ENCODE measurements at places on chromosomes 11 and 22.

DNA sequence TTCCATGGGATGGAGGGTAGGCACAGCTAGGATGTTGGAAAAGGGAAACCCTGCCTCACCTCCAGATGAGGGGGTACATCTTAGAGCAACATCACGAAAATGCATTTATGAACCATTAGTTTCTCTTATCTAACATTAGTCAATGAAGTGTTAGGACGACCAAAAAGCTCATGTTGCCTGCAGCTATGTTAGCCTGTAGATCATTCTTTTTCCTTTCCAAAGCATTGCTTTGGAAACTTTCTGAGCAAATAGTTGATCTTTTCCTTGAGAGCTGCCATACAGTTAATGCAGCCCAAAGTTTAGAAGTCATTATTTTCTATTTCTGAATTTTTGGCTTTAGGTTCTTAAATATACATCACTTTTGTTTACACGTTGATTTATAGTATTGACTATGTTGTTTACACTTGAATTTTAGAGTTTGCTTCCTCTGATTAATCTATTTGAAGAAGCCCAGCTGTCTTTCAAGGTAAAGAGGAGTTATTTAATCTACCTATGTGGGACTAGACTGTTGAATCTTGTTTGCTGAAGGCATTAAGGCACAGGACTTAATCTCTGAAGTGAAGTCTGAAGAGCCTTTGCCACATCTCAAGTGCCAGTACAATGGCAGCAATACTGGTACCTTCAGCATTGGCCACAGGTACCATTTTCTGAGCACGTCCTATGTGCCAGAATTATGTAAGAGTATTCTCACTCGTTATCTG is 11.0 kb downstream of the POU2AF3 start:
- no peak for DNase-seq

- no peak for DNase-seq
These were observed 39.4 kb downstream of the GNB1L start for GRCh38 chr22:19815093-19815822.

- no peak for DNase-seq
These were observed 53.6 kb upstream of the USP47 start for GRCh38 chr11:11788063-11788710.

DNA sequence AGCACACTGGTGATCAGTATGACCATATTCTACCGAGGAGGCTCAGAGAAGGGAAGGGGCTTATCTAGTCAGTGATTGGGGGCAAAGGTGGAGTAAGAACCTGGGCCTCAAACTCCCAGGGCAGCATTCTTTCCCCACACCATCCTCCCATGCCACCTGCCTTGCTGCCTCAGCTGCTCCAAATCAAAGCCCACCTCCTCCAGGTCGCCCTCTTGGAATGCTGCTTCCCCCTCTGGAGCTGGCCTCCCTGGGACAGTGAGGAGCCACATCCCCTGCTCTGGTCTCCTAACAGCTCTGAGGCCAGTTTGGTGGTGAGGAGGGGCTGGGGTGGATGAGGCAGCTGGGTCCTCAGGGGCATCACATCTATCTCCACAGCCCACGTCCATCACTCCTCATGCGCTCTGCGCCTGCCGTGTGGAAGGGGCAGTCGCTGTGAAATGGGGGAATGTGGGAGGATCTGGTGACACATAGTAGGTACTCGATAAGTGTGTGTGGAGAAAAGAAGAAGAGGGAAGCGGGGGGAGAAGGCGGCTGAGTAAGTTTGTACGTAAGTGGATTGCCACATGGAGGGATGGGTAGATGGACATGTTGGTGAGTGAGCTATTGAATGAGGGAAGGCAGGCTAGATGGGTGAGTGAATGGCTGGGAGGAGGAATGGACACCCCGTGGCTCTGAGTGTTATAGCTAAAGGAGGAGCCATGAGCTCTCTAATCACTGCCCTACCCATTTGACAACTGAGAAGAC is 16.1 kb upstream of the ARHGEF17 start:
- no peak for DNase-seq

DNA sequence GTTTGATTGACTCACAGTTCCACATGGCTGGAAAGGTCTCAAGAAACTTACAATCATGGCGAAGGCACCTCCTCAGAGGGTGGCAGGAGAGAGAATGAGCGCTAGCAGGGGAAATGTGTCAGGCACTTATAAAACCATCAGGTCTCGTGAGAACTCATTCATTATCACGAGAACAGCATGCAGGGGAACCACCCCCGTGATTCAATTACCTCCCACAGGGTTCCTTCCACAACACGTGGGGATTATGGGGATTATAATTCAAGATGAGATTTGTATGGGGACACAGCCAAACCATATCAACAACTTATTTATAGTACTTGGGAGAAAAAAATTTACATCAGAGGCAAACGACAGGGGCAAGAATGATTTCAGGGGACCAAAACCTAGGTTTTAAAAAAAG is 3.0 kb downstream of the ME3 start:
- no peak for DNase-seq

- DNase-seq = no peak
These were observed 80.1 kb upstream of the E2F8 start for GRCh38 chr11:19320827-19321226.

DNA sequence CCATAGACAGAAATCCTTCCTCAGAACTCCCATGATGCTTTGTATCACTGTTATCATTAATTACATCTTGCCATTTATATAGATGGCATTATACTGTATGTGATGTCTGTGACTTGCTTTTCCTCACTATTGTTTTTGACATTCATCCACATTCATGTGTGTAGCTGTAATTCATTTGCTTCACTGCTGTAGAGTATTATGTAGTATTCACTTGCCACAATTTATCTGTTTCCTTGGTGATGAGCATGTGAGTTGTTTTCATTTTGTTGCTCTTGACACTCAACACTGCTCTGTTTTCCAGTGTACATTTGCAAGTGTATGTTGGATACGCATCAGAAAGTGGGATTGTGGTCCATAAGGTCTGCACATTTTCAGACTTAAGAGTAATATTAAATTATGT is 328.6 kb upstream of the C11orf87 start:
- DNase-seq = no peak

GRCh38 chr11:45658292-45658991 is 7.0 kb downstream of the CHST1 start:
- peak; percentile 64 for DNase-seq

GRCh38 chr11:23123753-23124152 is 263.5 kb upstream of the CCDC179 start:
- DNase-seq = no peak

DNA sequence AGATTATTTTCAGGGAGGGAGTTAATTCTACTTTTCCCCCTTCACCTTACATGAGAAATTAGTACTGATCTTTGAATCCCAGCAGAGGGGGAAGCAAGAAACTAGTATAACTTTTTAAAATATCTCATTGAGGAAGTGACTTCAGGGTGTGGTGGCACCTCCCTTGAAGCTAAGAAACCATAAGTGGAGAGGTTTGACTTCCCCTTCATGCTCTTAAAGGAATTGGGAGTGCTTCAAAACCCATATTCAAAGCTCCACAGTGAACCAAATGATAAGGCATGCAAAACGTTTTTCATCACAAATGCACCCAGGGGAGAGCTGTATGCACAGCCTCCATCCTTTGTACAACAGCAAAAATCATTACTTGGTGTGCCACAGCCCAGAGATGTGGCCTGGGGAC is 540 bp downstream of the MS4A14 start:
- no peak for DNase-seq

GRCh38 chr22:49824185-49824925 is 3.3 kb downstream of the BRD1 start:
- no peak for DNase-seq

GRCh38 chr22:37981282-37982011 is 2.9 kb downstream of the SOX10 start:
- no peak for DNase-seq

- DNase-seq = peak; percentile 30
These were observed 7.4 kb downstream of the USP2 start for GRCh38 chr11:119373921-119374631.

DNA sequence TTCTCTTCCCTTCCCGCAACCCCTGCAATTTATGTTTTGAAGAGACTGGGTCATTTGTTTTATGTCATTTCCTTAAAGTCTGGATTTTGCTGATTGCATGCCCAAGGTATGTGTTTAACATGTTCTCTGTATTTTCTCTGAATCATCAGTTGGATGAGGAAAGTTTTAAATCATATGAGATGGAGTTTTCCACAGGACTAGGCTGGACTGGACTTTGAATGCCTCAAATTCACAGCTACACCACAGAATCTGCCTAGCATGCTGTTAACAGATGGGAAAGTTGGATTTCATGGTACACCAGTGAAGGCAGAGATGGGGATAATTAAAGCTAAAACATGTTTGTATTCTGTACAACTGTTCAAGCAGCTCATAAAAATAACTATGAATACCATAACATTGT is 62.6 kb downstream of the CWC15 start:
- no peak for DNase-seq

DNA sequence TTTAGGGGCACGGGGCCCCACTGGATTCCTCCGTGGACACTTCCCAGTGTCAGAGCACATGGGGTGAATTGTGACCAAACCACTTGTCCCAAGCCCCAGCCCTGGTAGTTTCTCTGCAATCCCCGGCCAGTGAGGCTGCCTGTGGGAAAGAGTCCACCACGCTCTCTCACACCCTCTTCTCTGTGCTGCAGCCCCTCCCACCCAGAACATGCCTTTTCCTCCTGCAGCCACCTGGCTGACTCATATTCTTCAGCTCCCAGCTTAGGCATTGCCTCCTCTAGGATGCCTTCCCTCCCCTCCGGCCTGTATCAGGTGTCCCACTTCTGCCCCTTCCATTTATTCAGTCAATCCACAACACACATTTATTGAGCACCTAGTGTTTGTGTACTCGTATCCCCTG is 5.4 kb upstream of the RPS6KB2 start:
- no peak for DNase-seq

DNA sequence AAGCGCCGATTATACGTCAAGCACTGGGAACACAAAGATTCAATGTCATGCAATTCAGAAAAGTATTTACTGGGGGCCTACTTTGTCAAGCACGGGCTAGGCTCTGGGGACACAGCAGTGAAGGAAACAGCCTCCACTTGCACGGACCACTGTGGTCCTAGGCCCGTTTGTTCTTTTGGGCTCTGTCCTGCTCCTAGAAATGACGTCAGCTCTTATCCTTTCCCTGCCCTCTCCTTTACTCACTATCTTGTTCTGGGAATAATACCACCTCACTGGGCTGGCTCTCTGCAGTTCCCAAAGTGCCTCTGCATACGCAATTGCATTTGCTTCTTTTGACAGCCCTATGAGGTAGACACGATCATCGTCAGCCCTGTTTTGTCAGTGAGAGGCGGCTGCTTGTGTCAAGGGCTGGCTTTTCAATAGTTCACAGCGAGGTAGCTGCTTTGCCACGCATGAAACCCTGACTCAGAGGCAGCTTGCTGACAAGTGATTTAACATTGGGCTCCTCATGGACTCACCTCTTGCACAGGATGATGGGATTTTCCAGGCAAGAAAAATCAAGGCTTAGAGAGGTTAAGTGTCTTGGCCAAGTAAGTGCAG is 22.9 kb upstream of the IGSF22 start:
- DNase-seq = peak; percentile 83

- peak; percentile 34 for DNase-seq
These were observed 28.9 kb downstream of the MFNG start for GRCh38 chr22:37457093-37457893.

DNA sequence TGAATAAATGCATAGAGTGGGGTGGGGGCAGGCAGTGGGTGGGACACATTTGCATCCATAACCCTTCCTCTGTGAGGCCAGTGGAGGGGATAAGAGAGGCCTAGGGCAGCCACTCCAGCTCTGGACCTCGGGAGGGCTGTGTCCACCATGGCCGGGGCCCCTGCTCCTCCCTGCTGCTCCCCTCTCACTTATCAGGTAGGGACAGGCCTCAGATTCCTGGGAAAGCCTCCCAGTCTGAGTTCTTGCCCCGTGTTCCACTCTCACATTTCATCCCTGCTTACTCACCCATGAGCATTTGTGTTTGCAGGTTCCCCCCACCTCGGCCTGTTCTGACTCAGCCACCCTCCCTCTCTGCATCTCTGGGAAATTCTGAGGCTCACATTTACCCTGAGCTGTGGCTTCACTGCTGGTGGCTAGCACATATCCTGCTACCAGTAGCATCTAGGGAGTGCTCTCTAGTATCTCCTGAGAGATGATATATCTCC is 128.7 kb upstream of the TOP3B start:
- no peak for DNase-seq

DNA sequence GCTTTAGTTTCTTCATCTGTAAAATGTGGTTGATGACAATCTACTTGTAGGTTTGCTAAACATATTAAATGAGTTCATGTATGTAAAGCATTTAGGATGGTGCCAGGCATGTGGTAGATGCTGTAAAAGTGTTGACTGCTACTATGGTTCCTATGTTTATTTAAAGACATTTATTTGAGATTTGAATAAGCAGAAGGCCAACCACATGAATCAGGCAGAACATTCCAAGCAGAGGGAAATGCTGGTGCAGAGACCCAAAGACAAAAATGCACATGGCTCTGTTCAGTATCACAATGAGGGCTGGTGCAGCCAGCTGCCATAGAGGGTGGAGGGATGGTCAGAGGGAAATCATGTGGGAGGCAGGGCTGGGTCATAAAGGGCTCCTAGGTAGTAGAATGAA is 156.2 kb upstream of the PDGFD start:
- DNase-seq = no peak

- no peak for DNase-seq
These were observed 12.2 kb downstream of the SLC43A3 start for GRCh38 chr11:57414612-57415212.

GRCh38 chr22:44693756-44694155 is 8.2 kb upstream of the PRR5 start:
- no peak for DNase-seq

DNA sequence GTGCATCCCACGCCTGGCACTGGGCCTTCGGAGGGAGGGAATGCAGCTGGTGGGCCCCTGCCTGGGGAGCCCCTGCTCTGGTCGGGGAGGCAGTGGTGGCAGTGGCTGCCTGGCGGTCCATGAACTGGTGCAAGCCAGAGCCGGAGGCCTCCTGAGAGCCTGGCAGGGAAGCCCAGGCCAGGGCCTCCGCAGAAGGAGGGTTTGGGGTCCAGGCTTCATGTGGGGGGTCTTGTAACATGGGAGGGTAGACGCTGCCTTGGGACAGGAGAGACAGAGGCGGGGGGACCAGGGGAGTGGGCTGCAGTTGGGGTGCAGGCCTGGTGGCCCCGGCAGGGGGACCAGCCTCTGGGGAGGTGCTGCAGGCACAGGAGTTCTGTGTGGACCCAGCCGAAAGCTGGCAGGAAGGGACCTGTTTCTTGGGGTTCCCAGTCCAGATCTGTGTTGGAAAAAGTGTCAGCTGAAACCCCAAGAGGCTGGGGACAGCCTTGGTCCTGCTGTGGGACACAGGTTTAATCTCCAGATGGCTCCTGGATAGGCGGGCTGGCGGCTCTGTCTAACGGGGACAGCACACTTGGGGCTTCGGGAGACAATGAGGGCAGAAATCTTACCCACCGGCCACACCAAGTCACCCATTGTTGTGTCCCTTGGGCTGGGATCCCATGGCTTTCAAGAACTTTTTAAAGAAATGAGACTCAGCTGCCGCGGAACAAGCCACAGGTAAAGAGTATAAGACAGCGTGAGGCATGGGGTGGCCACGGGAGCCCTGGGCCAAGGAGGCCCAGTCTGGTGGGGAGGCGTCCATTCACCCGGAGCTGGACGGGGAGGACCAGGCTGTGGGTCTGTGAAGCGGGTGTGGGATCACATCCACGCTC is 73.5 kb downstream of the KCNQ1 start:
- no peak for DNase-seq

Data from caudate nucleus (tissue), 63 donors.